Endothelial cell (in vitro differentiated cells): ENCODE measurements at places on chromosomes 2 and 18.

DNA sequence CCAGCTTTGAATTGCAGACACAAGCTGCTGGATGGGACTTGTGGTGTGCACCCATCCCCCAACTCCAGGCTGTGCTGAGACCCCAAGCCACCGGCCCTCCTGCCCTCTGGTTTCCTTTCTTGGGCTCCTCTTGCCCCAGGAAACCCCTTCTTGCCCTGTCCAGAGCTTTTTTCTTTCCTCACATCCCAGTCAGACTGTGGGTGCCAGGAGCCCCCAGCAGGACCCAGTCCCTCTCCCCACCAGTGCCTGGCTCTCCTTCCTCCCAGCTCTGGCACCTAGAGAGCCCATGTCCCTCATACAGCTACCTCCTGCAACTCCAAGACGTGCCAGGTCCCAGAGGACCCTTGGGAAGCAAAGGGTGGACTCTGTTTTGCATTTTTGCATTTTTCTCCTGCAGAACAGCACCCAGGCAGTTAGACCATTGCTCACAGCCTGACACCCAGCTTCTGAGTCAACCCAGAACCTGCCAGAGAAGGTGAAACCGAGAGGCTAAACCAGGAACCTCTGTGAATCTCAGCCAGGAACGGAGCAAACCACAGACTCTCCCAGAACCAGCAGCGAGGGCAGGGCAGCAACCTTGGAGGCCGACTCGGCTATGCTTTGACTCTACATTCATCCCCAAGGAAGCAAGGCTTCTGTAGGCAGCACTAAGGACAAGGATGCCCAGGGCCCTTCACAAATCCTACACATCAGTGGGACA lies 221.1 kb downstream of the ANAPC1 start:
- DNase-seq, result no peak

- no peak for DNase-seq
These were observed 716.7 kb downstream of the DCDC2C start for GRCh38 chr2:4420032-4420431.

DNA sequence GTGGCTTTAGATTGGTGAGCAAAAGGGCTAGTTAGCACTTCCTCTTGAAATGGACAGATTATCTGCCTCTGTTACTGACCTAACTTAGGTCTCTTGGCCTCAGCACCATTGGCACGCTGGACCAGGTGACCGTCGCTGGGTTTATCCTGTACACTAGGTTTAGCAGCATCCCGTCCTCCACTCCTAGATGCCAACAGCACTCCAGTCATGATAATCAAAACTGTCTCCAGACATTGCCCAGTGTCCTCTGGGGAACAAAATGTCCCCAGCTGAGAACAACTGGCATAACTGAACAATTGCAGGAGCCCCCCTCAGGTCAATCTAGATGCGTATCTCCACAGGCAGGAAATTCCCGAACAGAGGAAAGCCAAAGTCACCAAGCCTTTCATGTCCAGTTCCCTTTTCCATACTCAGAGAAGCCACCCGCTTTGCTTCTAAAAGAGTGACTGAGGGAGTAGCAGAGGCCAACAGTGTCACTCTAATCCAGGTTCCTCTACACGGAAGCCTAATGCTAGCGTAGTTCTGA lies 27.3 kb downstream of the E2F6 start:
- no peak for DNase-seq

GRCh38 chr2:134845028-134845427 lies 6.6 kb downstream of the ACMSD start:
- DNase-seq, result no peak

GRCh38 chr2:19425419-19425818 lies 67.0 kb upstream of the OSR1 start:
- DNase-seq, result no peak

- no peak for DNase-seq
These were observed 797.6 kb upstream of the CDH2 start for GRCh38 chr18:28974504-28974903.

DNA sequence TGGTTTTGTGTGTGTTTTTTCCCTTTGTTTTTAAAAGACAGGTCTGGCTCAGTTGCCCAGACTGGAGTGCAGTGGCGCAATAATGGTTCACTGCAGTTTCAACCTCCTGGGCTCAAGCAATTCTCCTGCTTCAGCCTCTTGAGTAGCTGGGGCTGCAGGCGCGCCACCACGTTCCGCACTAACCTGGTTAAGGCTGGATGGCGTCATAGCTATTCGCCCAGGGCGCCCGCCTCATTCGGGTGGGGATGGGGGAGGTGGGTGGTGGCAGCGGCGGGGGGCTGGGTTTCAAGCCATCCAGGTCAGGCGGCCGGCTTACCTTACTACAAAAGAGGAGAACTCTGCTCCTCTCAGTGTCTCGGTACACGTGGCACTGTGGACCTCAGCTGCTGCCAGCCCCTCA lies 42.8 kb downstream of the EEF1B2 start:
- no peak for DNase-seq

- DNase-seq, result no peak
These were observed 266.4 kb downstream of the NAPG start for GRCh38 chr18:10792181-10792580.

- DNase-seq, result no peak
These were observed 154.2 kb downstream of the ATP9B start for GRCh38 chr18:79223431-79223830.

DNA sequence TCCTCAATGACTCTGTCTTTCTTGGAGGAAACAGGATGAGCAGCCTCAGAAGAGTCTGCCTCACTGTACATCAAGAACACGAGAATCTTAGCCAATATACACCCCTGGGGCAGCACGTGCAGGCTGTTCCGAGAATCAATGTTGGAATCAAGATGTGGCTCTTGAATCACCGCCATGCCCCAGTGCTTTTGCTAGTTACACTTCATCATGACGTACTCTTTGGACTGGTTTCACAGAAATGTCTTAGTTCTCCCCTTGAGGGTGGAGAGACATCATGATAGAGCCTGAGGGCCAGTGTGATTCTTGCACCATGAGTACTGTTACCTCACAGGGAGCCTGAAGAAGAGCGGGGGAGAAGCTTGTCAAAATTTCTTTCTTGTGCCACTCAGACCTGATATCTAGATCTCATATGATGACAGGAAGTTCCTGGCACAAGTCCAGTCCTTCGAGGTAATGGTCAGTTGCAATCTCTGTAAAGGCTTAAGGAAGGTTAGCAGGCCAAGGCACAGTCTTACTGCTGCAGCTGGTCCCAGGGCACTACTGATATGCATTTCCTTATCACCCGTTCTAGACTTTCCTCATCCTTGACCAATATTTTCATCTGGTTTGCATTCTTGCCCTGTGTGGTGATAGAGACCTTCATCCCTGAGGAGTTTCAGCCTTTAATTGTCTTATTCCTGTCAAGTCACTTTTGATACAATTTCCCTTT lies 28.2 kb upstream of the STAT4 start:
- no peak for DNase-seq

- no peak for DNase-seq
These were observed 179.7 kb downstream of the GPD2 start for GRCh38 chr2:156615836-156616322.

DNA sequence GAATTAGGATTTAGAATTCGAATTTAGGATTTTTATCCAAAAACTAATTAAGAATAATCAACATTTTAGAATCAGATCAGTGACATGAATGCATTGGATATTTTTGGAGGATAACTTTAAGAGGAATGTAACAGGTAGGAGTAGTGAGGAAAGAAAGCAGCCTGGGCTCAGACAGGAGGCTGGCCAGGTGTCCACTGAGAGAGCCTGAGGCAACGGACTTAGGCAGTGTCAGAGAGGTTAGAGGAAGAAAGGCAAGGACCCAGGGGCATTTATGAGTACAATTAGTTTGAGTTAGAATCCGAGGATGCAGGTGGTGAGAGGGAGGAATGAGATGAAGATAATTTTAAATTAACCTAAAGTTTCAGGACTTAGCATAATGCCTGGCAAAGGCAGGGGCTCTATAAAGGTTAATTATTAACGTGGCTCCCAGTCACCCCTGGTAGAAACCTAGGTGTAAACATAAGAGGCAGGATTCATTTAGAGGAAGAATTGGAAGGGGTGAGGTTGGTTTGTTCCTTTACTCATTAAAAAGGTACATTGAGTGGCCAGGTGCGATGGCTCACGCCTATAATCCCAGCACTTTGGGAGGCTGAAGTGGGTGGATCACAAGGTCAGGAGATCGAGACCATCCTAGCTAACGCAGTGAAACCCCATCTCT lies 507.1 kb downstream of the TMEM182 start:
- no peak for DNase-seq

- no peak for DNase-seq
These were observed 72.6 kb downstream of the CTAGE1 start for GRCh38 chr18:22344908-22345670.
